ENCODE measurements at places on chromosomes 7 and 10.

DNA sequence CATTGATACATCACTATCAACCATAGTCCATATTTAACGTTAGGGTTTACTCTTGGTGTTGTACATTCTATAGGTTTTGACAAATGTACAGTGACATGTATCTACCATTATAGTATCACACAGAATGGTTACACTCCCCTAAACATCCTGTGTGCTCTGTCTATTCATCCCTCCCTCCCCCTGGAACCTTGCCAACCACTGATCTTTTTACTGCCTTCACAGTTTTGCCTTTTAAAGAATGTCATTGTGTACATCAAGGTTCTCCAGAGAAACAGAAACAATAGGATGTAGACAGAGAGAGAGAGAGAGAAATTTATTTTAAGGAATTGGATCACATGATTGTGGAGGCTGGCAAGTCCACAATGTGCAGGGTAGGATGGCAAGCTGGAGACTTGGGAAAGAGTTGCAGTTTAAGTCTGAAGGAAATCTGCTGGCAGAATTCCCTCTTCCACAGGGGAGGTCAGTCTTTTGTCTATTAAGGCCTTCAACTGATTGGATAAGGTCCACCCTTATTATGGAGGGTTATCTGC, 45.1 kb upstream of the CCNJ start:
- no peak for DNase-seq

GRCh38 chr10:127872011-127872761, 20.6 kb downstream of the CLRN3 start:
- no peak for DNase-seq

DNA sequence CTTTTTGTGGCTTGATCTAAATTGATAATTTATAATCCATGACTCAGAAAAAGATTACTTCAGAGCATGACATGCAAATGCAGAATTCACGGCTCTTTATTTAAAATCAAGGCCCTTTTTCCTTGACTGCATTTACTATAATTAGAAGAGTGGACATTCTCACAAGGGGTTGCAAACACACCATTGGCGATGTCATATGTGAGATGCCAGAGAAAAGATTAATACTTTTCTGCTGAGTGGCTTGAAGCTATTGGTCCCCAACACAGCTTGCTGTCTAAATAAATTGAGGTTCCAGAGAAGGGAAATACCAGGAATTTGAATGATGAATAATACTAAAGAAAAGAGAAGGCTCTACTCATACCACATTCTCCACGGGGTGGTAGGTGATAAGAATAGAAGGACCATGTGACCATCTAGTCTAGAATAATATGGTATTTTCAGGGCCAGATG, 78.7 kb upstream of the ARID5B start:
- peak; percentile 32 for DNase-seq

DNA sequence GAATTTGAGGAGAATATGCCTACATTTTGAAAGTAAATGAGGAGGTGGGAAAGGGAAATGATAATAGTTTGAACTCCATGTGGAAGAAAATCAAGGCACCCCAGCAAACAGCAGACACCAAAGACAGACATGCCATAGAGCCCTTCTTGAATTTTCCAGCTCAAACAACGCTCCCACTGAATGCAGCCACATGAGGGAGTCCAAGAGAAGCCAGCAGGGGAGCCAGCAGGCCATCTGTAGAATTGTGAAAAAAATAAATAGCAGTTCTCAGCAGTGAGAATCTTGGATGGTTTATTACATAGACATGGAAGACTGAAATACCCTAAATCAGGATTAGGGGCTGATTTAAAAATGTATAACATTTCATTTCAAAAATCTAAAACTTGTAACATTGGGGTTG, 1567.3 kb upstream of the LRRTM3 start:
- no peak for DNase-seq

DNA sequence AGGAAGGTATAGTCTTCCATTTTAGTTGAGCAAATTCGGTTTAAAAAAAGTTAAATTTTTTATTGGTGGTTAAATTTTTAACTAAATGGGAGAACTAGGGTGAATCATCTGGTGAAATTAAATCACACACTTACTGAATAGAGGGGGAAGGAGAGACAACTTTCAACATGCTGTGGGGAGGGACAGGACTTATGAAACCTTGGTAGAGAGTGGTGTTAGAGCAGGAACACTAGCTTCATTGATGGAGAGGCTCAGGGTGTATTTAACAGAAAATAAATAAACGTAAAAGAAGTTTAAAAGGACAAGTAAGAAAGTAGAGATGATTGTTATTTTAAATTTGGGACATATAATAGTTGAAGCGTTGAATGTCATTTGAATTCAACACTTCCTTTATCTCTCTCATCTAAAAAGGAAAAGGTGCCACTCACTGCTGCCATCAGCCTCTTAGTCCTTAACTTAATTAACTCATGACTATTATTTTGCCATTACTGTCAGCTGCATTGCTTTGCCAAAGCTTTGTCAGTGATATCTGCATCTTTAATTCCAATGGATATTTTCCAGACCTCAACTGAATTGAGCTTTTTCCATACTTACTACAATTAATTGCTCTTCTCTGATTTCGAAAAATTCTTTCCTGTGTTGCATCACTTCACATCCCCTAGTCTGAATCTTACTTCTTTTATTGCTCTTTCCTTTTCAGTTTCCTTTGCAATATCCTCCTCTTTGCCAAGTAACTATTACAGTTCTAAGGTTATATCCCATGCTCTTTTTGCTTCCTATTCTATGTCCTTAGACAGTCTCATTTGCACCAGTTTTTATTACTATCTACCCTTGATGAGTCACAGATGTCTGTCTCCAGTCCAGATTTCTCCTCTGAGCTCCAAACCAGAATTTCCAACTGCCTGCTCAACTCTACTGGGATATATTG, 71.7 kb downstream of the GNAT3 start:
- peak; percentile 58 for DNase-seq

- no peak for DNase-seq
These were observed 87.3 kb upstream of the PIK3CG start for GRCh38 chr7:106777674-106778299.

DNA sequence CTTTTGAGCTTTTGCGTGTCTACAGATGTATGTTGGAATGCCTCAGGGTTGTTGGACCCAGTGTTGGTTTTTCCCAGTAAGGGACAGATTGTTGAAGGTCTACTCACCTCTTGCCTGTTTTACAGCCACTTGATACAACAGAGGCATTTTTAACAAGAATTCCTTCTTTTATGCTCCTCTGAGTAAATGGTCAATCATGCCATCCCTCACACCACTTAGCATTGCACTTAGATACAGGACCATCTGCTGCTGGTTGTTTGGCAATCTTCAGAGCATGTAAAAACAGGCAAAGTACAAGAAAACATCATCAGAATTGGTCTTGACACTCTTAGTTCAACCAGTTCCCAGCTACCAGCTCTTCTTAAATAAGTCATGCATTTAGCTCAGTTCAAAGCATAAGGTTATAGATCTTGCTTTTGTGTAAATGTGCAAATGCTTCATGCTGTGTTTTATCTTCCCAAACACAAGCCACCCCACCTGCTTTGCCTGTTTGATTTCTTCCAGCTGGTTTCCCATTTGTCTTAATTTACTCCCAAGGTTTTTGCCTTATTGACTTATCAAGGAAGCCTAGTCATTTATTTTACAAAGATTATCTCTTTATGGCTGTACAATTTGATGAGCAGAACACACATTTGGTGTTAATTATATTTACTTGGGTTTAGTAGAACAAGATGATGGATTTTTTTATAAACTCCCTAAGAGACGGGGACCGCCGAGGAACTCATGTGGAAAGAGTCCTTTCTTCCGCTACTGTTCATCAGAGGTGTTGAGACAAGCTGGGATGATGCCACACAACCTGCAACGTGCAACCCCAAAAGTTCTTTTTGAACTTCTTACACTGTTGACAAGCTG, 136.6 kb downstream of the AHR start:
- no peak for DNase-seq

GRCh38 chr10:102408131-102408727, 10.4 kb downstream of the PSD start:
- no peak for DNase-seq

Measured in ELR (cell line).